Liver (tissue), 10 donors: ENCODE measurements at places on chromosomes 5 and 9. TPM values are rescaled to one million over a fixed set of nuclear protein-coding genes. Genes with fewer than 3 reads are reported as not detected.

The SGCD gene
- total RNA-seq: 1.4 TPM

The FLT4 gene
- 19.9 TPM for total RNA-seq

The SCGB3A1 gene
- total RNA-seq: not detected

The GABRA6 gene
- not detected for total RNA-seq

The GPX3 gene
- 72.9 TPM for total RNA-seq

The ENHO gene
- total RNA-seq: 0.67 TPM

- DNase-seq: no peak
These were observed 8.4 kb upstream of the URM1 start for GRCh38 chr9:128362774-128363173.

GRCh38 chr5:83946516-83946915 lies 225.9 kb upstream of the HAPLN1 start:
- no peak for DNase-seq

DNA sequence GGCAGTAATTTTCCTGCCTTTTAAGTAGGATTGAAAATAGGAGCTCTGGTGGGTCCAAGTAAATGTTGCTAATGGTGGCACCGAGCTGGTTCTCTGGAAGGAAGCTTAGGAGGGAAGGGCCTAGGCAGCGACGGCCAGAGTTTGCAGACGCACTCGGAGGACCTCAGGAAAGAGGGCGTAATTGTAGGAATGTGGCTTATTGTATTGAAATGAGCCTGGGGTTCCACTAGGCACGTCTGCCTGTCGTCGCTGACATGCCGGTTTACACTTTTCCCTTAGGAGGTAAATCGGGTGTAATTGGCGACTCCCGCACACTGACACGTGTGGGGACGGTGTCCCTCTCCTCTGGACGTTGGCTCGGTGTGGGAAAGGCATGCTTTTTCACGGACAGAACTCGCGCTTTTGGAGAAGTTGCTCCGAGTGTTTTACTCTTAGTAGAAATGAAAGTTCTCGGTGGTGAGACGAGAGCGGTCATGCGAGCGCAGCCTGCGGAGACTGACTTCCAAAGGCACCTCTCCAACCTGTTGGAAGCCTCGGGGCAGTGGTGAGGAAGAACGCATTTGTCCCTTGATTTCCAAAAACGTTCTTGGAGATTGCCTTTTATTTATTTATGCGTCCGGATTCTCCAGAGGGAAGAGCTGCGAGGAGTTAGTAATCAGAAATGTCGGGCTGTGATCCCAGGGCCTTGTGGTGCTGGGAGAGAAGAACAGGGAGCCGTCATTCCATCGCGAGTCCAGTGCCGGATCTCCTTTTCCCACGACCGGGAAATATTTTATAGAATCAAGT lies 1.3 kb downstream of the NR4A3 start:
- DNase-seq: no peak

DNA sequence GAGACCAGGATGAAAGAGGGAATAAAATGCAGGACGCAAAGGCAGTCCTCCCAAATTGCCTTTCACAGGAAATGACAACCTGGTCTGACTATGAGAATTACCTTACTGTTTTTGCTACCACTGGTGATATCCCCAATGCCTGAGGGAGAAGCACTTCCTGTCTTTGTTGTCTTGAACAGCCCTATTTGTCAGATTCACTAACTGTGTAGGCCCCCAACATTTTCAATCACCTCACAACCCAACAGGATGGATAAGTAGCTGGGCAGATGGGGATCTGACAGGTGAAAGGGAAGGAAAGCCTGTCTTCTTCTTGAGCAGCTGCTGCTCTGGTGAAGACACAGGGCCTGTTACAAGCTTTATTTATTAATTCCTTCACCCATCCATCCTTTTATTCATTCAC lies 9.7 kb downstream of the ESM1 start:
- DNase-seq: no peak

DNA sequence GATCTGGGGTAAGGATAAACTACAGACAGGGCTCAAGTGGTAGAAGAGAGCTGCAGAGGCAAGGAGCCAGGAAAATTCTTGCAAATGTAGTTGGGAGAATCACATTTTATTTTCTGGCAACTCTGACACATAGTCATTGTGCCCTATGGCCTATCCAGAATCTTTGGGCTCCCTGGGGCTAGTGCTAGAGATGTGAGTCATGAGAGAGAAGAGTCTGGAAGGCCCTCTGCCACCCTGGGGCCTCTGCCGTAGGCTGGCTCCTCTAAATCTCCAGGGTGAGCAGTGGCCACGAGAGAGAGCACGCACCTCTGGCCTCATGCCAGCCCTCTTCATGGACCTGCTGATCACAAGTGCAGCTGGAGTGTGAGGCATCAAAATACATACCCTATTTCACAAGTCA lies 74.3 kb upstream of the SSBP2 start:
- DNase-seq: no peak

- DNase-seq: no peak
These were observed 17.1 kb downstream of the IER5L start for GRCh38 chr9:129160712-129161533.

DNA sequence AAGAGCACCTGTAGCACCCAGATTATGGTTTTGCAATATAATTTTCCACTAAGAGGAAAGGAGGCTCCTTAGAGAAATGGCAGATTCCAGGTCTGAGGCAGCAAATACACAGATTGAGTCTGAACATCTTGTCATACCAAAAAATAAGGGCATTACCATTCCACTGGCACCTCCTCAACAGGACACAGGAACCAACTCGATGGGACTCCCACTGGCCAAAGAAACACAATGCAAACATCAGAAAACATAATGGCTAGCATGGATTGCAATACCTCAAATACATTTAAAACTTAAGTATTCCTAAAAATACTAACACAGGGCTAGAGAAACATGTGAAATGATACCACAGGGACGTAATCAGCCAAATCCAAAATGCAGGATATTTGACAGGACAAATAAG lies 12.4 kb upstream of the RANBP17 start:
- no peak for DNase-seq

DNA sequence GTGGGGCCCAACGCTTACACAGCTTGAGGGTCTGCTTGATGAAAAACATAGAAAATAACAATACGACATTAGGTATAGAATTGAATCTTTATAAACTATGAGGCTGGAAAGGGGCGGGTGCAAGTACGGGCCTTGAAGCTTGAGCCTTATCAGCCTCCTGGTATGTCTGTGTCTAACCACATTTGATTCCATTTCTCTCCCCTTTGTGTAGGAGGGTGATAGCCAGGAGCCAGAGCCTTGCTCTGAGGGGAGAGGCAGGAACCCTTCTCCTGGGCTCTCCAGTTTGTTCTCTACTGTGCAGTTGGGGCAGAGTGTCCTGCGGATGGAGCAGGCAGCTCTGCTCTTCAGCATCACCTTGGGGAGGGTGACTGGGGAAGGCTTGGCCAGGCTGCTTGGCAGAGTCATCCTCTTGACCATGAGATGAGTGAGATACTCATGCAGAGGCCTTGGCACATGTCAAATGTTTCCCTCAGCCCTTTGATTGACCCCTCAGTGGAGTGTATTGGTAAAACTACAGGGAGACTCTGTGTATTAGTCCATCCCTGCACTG lies 153.5 kb downstream of the SEMA6A start:
- DNase-seq: no peak

- DNase-seq: no peak
These were observed 68.9 kb downstream of the PHF2 start for GRCh38 chr9:93645149-93645889.

DNA sequence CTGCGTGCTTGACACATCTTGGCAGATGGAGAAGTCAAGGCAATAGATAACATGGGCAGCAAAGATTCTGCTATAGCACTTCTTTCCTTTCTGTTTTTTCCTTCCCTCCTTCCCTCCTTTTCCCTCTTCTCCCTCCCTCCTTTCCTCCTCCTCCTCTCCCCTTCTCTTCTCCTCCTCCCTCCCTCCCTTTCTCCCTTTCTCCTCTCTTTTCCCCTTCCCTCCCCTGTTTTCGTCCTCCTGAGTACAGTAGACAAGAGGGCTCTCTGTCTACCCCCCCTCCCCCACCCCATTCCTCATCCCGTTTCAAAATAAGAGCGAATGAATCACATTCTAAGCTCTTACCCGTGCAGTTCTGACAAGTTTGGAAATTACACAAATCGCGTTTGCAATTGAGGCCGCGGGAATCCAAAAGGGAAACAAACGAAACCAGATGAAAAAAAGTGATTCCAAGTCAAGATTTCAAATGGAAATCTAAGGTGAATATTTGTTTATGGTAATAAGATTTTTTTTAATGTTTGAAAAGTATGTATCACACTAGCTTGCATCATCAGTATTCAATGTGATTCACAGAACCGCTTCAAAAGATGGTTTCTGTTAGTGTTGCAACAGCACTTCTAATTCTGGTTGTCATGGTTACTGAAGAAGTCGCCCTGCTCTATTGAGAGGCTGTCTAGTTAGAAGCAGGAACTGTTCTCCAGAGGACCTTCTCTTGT lies 1.3 kb downstream of the NIM1K start:
- DNase-seq: no peak

DNA sequence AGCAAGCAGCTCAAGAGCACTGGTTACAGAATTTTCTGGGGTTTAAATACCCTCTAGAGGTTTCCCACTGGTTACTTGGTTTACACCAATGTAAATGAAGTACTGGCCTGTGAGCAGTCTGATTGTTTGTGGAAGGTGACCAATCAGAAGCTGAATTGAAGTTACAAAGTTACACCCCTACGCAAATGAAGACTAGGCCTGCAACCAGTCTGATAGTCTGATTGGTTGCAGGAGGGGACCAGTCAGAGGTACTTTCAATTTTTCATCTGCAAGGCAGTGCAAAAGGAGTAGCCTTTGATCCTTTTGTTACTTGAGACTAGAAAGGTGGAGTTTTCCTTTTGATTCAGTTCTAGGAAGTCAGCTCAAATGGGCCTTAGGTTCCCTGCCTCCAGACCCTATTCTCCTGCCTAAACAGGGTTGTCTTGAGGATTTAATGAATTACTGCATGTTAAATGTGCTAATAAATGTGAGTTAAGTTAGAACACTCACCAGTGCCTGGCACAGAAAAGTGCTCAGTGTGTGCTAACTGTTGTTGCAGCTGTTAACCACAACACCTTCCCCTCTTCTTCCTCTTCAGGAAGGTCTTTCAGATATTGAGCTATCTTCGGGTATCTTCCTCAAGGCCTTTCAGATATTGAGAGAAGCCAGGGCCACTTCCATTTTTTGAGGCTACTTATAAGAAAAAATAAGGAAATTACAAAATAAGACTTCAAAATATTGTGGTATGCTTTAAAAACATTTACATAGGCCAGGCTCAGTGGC lies 32.1 kb upstream of the CLINT1 start:
- no peak for DNase-seq

- no peak for DNase-seq
These were observed 158.2 kb upstream of the FST start for GRCh38 chr5:53322257-53322656.

DNA sequence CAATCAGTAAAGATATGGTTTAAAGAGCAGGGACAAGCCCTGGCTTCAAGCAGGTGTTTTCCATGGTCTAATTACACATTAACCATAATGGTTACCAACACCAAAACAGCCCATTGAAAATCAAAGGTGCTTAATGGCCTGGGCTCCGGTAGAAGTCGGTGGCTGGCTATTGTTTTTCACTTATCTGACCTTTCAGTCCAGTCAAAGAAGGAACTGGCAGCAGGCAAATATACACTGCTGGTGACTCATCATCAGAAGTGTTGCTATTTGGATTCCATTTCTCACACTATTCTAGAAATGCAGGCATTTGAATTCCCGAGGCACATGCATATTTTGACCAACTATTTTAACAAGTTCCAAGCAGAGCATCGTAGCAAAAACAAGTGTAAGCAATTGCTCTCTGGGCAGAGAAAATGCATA lies 26.3 kb upstream of the GABRP start:
- no peak for DNase-seq

DNA sequence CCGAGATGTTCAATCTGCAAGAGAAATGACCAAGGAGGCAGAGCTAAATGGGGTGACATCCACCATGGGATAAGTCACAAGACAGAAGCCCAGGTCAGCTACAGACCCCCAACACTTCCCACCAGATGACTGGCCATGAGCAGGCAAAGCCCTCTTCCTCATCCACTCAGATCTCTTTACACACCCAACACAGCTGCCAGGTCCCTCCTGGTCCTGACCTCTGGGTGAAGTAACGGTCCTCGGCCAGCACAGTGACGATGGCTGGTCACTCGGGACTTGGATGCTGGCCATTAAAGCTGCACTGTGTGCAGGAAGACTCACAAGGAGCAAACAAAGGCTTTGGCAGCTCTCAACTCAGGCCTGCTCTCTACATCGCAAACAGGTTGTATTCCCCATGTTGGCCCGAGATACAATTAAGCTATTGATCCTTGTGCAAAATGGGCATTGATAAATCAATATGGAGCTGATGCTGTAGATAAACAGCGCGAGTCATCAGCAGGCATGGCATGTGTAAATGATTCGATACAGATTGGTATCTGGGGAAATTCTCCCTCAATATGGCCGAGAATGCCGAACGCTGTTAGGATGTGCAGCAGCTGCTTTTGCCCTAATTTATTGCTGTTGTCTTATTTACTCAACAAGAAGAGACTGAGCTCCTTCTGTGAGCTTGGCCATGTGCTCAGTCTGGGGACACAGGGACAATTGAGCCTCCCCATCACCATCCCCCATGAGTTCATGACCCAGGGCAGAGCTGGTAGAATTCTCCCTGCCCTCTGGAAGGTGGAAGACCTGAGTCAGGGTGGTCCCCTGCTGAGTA lies 98.7 kb downstream of the C5orf15 start:
- no peak for DNase-seq

DNA sequence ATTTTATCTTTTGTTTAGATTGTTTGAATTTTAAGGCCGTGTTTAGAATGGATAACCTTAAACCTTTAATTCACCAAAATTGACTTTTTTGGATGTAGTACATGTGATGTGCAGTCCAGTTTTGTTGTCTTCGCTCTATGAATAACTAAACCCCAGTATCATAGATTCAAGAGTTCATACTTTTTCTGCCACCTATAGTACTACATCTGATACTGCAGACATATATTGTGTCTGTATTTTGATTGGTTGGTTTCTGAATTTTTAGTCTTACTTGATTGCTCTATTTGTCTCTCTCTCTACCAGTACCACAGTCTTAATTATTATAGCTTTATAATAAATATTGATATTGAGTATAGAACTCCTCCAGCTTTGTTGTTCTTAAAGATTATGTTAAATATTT lies 58.1 kb downstream of the PPIP5K2 start:
- no peak for DNase-seq

GRCh38 chr9:109894921-109895758 lies 115.1 kb downstream of the PALM2AKAP2 start:
- no peak for DNase-seq

DNA sequence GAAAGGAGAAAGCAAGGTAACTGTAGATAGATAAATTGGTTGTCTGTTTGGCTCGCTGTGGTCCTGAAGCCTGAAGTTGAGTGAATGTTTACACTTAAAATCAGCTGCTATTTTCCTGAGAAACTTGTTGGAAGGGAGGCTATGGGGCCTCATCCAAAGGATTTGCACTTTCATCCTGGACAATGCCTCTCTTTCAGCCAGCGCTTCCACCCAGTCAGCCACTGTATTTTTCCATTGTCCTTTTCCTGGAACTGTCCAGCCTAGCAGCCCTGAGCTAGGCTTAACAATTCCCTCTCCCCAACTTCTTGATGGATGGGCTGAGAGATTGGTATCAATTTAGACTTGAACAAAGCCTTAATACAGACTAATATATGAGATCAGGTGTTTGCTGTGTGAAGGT lies 429.2 kb downstream of the DMAC1 start:
- no peak for DNase-seq
